Muscle of leg (tissue), 16 donors: ENCODE measurements at places on chromosomes 1 and 21. TPM values are rescaled to one million over a fixed set of nuclear protein-coding genes. Genes with fewer than 3 reads are reported as not detected.

GRCh38 chr1:65255656-65256050 is 53.7 kb upstream of the DNAJC6 start:
- DNase-seq = no peak

- peak; percentile 80 for DNase-seq
Measured at GRCh38 chr1:91803123-91803522, 82.8 kb downstream of the TGFBR3 start.

- no peak for DNase-seq
Measured at GRCh38 chr1:62307446-62307845, 11.8 kb downstream of the KANK4 start.

NCDN gene
- 9.9 TPM for total RNA-seq

DNA sequence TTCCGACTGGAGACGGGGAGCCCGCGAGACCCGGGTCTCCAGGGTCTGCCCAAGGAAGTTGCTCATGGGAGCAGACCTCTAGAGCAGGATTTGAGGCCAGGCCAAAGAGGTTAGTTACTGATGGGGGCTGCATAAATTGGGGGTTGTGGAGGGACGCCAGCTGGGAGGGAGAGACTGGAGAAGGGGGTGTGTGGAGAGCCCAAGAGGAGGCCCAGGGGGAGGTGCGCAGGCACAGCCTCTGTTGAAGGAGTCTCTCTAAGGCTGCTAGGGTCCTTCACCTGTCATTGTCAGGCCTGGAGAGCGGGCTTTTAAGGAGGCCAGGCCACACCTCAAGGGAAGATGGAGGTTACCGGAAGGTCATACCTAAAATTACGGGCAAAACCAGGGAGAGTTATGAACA is 363 bp downstream of the PLA2G5 start:
- no peak for DNase-seq

- no peak for DNase-seq
Measured at GRCh38 chr1:178020968-178021640, 51.2 kb upstream of the SEC16B start.

EVA1C gene
- total RNA-seq = 1.6 TPM

DNA sequence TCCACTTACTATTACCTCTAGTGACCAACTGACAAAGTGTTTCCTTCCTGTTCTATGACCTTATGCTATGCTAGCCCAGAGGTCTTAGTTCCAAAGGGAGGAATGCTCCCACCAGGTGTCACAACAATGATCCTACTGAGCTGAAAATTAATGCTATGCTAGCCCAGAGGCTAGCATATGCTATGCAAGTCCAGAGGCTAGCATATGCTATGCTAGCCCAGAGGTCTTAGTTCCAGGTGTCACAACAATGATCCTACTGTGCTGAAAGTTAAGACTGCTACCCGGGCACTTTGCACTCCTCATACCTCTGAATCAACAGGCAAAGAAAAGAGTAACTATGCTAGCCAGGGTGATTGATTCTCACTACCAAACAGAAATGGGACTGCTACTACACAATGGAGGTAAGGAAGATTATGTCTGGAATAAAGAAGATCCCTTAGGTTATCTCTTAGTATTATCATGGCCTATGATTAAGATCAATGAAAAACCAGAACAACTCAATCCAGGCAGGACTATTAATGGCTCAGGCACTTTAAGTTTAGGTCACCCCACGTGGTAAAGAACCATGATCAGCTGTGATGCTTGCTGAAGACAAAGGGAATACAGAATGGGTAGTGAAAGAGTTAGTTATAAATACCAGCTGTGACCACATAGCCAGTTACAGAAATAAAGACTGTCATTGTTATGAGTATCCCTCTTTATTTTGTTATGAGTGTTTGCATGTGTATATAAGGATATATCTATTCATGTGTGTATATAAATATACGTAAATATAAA is 114.1 kb downstream of the CSMD2 start:
- no peak for DNase-seq

DNA sequence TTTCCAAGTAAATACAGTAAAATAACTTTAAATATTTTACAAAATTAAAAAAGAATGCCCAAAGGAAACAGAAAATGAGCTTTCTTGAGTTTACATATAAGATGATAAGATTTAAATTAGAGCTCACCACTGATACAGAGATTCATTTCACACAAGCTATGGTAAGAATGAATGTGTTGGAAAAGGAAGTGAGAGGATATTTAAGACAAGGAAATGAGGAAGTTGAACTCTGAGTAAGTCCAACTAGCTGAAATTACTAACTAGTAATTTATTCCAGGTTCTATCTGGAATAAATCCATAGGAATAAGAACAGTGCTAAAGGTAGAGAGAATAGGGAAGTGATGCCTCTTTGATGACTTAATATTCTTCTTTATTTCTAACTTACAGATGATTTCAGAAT is 42.4 kb downstream of the FNBP1L start:
- peak; percentile 3 for DNase-seq

GRCh38 chr1:157090771-157091170 is 8.8 kb downstream of the ETV3L start:
- DNase-seq = no peak

- DNase-seq = peak; percentile 70
Measured at GRCh38 chr1:109252893-109253802, 3.8 kb downstream of the CELSR2 start.
